NCI-H2107 (cell line): ENCODE measurements at places on chromosomes 5 and 9.

DNA sequence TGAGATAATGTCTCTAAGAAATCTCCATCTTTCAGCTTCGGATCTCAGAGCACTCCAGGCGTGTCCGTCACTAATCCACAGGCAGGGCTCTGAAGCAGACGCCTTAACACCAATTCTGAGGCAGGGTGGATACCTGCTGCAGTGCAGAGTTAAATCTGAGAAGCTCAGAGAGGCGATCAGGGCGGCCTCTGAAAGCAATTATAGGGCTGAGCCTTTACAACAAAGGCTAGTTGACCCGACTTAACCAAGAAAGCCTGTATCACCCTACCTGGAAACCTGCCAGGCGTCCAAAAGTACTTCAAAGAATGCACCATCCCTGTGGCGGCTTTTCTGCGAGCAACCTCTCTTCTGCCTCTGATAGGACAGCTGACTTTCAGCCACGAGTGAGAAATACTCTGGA, 134.8 kb upstream of the MSX2 start:
- DNase-seq: no peak

GRCh38 chr5:174292348-174292747, 246.8 kb downstream of the NSG2 start:
- no peak for DNase-seq

DNA sequence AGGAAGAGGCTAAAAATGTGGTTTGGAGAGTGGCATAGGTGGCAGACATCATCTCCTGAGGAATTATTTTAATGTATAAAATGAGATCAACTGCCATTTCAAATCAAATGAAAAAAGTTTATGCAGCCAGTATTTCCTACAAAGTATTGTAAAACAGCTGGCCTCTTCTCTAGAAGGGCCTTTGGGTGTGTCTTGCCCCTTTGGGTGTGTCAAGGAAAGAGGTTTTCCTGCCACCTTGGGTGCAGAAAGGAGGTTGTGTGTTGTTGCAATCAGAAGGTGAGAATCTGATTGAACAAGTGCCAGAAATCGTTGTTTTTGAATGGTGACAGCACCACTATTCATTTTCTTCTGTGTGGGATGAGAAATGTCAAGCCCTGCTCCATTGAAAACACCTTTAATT, 127.4 kb downstream of the RMI1 start:
- DNase-seq: no peak

DNA sequence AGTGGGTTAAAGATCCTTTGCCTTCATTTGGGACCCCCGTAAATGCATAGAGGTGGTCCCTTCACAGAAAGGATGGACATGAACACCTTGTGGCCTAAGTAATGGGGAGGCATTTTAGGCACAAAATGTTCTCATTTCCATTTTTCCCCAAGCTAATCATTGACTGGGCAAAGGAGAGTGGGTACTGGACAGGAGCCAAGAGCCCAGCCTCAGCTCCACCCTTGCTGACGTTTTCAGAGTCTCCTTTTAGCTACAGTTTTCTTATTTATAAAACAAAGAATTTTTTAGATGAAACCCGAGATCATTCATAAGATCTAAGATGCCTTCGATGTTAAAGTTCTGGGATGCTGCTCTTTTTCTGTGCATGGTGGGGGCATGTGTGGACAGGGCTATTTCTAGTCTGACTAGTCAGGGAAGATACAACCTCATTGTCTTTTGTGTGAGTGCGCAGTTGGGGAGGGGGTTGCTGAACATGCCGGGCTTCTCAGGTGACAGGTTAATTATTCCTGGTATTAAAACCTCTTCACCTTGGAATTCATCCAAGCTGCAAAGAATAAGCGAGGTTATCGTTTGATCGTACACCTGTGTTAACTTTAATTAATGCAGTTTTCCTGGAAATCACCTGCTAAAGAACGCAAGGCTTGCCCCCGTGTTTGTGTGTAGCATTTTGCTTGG, 48.4 kb downstream of the ADAMTS16 start:
- no peak for DNase-seq

DNA sequence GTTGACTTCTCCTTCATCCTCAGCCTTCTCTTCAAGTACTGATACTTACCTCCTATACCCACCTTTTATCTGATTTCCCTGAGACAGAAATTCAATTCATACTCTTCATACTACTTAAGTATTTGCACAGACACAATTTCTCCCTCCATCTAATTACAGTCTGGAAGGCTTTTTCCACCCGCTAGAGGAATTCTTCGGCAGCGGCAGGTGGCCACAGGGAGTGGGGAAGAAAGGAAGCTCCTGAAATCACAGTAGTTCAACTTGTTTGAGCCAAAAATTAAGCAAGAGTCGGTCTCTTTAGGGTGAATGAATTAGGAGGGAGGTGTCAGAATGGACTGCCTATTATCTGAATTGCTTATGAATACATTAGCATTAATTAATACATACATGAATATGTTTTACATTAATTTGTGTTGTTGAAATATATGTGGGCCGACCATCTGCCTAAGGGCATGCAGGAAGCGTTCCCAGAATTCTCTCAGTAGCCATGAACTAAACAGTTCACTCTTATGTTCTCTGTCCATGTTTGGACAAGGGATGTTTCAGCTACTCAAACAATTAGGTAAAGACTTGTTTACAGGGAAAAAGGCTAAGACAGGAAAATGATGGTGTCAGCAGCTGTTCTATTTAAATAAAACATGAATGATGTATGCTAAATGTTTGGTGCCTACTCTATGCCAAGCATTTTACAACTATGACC, 101.4 kb upstream of the SMARCA2 start:
- no peak for DNase-seq

DNA sequence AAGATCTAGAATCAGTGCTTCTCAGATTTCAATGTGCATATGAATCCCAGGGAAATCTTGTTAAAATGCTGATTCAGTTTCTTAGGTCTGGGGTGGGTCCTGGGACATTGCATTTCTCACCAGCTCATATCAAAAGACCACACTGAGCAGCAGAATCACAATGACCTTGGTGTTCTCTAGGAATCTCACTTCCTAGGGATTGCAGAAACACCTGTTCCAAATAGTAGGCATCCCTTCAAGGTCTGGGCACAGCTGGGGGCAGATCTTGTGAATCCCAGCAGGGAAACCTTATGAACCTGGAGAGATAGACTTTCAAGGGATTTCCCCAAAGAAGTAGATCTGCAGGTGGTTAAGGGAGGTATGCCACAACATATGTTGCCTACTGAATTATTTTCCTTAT, 8.9 kb upstream of the GARNL3 start:
- no peak for DNase-seq

GRCh38 chr5:28648108-28648507, 1609.7 kb upstream of the CDH9 start:
- no peak for DNase-seq

- no peak for DNase-seq
Measured at GRCh38 chr9:136180586-136180985, 24.3 kb downstream of the LHX3 start.

DNA sequence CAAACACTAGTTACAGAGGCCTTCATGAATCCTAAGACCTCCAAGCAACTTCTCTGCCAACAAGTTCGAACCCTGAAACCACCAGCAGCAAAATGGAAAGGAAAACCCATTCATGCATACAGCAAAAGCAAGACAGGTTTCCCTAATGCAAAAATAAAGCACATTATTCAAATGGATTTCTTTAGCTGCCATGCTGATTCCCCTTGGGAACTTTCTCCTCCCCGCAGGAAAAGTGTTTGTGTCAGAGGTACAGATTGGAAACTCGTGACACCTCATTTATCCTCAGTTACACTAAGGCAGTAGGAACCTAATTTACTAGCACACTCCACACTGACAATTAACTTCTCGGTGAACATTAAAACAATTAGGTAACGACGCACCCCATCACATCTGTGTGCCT, 63.4 kb downstream of the TLE1 start:
- DNase-seq: no peak

DNA sequence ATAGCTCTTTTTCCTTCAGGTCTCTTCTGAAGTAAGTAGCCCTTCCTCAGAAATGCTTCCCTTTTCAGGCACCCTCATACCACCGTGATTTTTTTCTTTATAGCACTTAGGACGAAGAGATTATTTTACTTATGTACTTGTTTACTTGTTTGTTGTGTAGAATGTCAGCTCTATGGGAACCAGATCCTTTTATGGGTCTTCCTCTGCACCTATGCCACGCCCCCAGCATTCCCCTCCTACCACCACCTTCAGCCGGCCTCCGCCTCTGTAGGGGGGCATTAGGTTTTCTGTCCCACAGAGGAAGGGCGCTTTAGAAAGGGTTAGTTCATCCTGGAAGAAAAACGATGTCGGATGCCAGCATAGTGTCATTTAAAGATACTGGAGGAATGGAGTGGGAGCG, 1.8 kb downstream of the CDKN2B-AS1 start:
- peak; percentile 43 for DNase-seq

GRCh38 chr5:170503990-170504596, at the start of gene KCNIP1:
TSS of gene KCNIP1 (plus strand) at chr5:170504020.
- no peak for DNase-seq

- DNase-seq: no peak
Measured at GRCh38 chr9:133803028-133803585, 65.0 kb upstream of the SARDH start.

- DNase-seq: no peak
Measured at GRCh38 chr5:67090593-67090992, 106.0 kb downstream of the CD180 start.

GRCh38 chr9:29999645-30000044, 2384.8 kb upstream of the ACO1 start:
- no peak for DNase-seq

DNA sequence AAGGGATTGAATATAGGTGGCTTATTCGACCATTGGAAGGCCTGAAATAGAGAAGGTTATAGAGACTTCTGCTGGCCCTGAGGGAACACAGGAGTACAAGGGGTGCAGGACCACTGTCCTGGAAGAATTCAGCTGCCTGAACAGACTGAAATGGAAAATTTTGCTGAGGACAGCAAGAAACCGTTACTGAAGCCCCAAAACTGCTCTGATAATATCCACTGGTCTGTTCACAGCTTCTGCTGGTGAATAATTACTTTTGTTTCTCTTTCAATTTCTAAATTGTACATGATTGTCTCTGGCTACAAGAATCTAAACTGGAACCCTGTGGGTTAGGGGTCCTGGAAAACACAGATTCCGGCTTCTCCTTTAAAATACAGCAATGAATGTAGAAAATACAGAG, 218.5 kb upstream of the CDH12 start:
- DNase-seq: no peak

DNA sequence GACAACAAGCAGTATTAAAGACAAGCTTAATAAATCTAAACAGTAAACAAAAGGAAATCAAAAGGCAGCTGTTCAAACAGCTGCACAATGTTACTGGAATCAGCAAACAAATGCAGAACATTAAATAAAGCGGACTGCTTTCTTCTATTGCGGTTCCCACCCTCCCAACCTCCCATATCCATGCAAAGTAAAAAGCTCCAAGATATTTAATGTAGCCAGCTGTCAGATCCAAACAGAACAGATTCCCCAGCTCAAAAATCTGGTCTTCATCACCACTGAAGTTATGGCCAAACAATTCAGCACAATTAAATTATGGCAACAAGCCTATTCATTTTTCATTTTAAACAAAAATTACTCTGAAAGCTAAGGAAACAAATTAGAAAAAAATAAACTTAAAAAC, 75.9 kb downstream of the SLC38A9 start:
- no peak for DNase-seq
